ENCODE measurements at places on chromosomes 11 and 22.

- no peak for DNase-seq
Observed at GRCh38 chr11:108624196-108624925, 30.8 kb upstream of the EXPH5 start.

DNA sequence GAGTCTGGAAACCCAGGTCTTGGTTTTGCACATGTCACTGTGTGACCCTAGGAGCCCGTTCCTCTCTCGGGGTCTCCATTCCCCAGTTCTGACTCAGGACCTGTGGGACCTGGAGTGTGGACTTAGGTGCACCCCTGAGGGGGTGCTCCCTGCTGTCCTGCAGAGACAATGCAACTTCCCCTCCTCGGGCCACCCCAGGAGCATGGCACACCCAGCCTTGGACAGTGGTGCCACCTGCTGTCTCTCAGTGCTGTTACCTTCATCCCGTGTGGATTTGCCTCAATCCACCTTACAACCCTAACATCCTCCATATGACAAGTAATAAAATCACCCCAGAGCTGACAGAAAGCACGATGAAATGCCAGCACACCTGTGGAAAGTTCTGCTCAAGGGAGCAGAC is 27.5 kb upstream of the CRYBB3 start:
- no peak for DNase-seq

DNA sequence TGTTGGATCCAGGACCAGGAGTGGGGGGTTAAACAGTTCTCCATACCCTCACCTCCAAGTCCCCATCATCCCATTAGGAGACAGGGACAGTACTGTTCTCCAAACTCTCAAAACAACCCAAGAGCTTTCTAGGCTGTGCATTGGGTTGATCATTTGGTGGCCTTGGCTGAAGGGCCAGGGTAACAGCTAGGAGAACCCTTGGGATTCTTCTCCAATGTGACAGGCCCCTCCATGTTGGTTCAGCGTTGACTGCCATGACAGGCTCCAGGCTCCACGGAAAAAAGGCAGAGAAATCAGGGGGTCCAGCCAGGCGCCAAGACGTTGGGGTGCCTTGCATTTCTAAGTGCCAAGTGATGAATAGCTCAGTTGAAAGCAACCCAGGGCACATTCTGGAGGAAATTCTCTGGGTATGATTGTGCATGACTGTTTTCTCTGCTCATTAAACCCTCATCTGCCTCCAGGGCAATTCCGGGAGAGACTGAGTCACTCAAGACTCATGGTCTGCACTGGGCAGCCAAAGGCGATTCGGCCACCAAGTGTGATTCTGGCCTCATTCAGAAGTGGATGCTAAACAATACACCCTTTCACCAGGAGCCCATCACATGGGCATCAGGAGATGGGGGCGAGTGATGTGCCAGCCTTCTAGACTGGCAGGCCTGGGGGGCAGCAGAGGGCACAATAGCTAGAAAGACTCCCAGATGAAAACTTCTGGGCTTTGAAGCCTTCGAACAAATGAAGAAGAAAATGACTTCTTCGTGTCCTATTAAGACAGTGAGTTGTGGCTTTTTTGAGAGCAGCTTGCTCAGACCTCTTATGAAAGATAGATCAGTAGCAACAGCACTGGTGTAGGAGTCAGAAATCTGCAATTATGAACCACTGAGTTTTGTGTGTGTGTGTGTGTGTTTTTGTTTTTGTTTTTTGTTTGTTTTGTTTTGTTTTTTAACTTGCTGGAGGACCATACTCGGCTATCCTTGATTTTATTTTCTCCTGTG is 27.7 kb downstream of the CD44 start:
- DNase-seq = no peak

- DNase-seq = no peak
Observed at GRCh38 chr11:68343761-68344256, 31.4 kb downstream of the LRP5 start.

- DNase-seq = no peak
Observed at GRCh38 chr11:116929414-116930090, 92.1 kb upstream of the APOA1 start.

DNA sequence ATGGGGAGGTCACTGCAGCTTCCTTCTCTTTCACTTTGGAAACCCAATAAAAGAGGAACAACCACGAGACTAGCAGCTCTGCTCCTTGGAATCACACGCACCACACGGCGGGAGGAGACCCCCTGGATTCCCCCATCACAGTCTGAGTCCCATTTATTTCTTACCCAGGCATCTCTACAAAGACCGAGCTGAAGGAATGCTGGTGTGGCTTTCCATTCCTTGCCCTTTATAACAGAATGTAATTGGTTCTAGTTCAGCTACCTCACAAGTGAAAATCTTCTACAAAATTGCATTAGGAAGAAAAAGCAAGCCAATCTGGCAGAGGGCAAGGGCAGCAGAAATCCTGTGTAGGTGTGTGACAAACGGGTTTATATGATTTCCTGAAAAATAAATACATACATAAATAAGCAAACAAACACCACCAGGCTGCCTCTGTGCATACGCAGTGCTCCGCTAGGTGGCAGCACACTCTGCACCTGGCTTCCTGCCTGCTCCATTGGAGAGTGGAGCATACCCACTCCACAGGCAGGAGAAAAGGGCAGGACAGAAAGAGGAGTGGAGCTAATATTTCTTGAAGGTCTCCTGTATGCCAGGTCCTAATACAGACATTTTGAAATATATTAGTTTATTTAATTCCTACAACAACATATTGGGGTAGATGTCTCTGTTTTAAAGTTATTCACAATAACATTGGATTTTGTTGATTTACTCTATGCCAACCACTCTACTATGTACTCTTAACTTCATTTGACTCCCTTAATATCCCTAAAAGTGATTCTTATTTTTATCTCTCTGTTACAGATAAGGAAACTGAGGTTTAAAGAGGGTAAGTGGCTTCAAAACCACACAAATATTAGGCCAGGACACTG is 673.1 kb downstream of the KCNA4 start:
- DNase-seq = peak; percentile 4

- DNase-seq = peak; percentile 56
Observed at GRCh38 chr11:114036147-114036811, 23.2 kb upstream of the ZBTB16 start.

DNA sequence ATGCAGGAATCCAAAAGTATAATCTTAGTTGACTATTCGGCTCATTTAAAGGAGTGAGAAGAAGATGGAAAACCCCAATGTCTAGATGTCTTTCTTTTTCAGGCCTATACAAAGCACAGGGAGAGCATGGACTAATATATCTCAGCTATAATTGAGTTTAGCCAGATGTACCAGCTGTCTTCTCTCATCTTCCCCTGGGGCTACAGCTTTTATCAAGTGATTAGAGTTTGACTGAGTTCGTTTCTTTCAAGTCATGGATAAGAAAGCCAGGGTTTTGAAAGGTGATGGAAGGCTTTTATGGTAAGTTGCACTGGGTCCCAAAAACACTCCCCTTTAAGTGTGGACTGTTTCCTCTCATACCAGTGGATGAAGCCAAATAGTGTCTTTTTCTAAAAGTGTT is 1172.8 kb upstream of the TENM4 start:
- no peak for DNase-seq

DNA sequence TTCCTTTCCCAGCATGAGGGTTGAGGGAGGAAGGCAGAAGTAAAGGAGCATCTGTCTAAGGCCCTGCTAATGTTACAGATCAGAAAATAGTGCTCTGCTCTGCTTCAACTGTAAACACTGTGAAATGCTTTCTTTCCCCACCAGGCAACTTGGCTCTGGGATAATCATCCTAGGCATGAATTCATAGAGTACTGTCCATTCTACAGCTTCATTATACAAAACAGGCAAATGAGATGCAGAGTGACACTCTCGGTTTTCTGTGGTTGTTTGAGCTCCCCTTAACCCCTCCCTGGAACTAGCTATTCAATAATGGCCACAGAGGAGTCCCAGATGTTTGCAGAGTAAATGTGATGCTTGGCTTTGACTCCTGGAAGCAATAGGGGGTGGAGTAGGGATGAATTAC is 184.3 kb upstream of the CTSC start:
- no peak for DNase-seq

DNA sequence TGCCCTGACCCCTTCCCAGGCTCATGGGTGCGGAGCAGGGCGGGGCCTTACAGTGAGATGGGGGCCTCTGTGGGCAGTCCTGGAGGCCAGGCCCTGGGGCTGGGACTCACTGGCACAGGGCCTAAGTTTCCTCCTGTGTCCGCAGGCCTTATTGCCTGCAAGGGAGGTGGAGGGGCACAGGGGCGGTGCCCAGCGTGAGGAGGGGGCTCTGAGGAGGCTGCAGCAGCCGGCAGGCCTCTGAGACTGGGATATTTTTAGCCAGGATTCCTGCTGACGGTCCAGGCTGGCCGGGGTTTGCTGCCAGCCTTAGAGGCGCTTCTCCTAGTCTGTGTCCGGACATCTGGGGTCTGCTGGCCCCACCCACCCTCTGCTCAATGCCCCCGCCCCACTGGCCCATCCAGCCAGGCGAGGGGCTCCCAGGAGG is 5.7 kb upstream of the RTN4R start:
- DNase-seq = no peak

DNA sequence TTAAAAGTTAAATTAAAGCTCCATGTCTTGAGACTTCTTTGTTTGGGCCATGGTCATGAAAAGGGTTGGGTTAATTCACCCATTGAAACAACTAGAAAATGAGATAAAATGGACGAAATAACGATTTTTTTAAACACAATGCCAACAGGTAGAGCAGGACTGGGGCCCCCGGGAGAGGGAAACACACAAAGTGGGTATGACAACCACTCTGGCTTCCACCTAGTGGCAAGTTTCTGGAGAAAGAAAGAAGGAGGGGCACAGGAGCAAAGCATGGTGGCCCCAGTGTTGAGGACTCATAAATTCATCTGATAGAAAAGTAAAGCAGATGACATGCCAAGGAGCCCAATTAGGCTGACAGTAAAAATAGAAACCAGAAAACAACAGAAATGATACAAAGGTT is 68.4 kb downstream of the MYEOV start:
- no peak for DNase-seq

GRCh38 chr22:47619631-47620030 is 857.2 kb downstream of the TBC1D22A start:
- DNase-seq = no peak
